ENCODE measurements at places on chromosomes 3 and 15. TPM values are rescaled to one million over a fixed set of nuclear protein-coding genes. Genes with fewer than 3 reads are reported as not detected.

GRCh38 chr3:5053021-5053831 is 68.9 kb upstream of the ARL8B start:
- no peak for ATAC-seq

DNA sequence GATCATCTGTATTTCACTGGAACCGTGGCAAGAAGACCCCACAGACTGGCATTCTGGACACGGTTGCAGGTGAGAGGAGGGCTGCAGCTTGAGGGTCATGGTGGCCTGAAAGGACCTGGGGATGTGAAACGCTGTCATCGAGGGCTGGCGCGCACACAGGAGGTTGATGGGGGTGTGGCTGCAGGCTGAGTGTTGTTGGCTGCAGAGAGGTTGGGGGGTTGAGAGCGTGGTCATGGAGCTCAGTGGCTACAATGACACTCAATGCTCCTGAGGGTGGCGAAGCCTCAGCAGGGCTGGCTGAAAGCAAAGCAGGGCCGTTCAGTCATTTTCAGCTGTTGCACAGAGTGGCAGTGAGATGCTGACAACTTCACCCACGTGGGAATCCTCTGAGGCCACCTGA is 21.0 kb downstream of the CPN2 start:
- ATAC-seq: no peak

DNA sequence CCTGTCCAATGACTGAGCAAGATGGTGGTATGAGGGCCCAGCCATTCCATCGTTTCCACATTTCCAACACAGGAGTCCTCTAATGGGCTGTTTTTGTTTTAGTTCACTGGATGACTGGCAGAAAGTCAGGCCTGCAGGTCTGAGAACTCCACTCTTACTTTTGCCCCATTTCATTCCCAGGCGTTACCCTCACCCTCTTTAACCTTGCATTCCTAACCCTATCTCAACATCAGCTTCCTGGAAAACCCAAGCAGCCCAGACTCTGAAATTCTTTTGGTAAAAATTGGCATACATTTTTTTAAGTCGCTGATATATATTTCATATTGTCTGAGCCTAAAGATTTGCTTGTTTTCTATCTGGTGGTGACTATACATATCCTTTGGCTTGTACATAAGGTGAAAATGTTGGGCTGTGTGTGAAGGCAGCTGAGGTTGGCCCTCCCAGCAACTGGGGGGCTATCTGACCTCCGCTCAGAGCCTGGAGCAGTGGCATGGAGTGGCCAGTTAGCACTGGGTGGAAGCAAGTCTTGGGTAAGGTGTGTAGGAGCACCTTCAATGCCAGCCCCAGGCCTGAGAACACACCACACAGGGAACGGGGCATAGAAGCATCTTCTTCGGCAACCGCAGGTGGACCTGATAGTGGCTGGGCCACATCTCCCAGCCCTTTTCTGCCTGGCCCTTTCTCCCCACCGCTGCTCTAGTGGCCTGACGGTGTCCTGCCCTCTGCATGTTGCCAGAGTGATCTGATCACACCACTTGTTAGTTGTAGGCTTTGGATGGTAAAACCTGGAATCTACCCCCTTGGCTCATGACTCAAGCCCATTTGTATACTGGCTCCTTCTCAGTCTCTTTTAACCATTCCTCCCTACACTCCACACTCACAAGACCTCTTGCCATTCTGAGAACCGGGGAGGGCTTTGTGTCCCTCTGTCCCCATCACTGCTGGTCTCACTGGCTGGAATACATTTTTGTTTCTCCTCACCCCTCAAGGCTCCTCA is 50.0 kb downstream of the AMOTL2 start:
- ATAC-seq: no peak

DNA sequence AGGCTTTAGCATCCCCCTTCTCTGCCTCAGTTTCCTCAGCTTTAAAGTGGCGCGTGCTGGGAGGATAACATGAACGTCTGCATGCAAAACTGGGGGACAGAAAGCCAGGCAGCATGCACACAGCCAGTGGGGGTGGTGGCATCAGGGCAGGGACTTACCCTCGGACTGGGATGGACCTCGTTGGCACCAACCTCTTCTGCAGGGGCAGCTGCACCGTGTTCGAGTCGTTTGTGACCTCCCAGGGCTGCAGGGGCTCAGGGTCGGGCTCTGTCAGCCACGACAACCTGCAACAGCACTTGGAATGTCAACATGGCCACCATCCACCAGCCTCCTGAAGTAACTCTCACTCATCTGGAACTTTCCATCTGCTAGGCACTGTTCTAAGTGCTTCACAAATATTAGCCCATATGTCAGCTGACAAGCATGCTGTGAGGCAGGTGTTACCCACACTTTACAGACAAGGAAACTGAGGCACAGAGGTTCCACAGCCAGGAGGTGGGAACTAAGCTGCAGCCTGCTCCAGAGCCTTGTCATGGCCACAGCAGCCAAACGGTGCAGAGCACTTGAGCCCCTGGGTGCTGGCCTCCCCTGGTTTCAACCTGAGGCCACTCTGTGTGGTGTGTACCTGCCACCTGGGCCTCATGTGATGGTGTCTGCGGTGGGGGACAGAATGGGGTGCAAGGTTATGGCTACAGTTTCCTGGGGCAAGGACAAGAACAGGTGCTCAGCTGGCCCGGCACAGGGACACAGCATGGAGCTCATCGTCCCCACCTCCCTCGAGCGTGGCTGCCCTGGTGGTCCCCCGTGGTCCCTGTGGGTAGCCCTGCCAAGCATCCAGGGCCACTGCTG is 6.7 kb downstream of the C3orf22 start:
- ATAC-seq: no peak

DNA sequence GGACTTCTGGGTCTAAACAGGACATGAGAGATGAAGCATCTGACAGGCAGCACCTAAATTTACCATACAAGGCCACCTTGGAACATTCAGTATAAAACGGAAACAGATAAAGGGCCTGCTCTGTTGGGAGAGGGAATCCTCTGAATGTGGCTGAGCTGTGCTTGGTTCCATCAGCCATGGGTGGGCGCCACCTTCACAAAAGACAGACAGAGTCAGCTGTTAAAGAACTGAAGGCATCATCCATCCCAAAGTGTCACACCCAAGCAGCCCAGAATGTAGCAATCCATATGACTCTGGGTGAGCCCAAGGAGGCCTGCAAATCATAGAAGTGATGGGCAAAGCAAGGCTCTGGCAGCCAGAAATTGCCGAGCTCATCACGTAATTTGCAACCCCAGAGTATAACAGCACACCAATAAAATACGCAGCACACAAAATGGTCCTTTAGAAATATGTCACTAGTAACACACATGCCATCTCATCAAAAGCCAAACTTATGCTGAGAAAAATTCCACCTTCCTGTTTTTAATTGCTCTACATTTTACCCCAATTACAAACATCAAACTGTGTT is 24.8 kb upstream of the RBP1 start:
- peak; percentile 31 for ATAC-seq

- no peak for ATAC-seq
Observed at GRCh38 chr3:159250961-159251360, 449.1 kb downstream of the MFSD1 start.

GRCh38 chr3:50582083-50582482 is 12.8 kb downstream of the HEMK1 start:
- ATAC-seq: no peak

GRCh38 chr15:93331545-93332167 is 242.6 kb upstream of the RGMA start:
- ATAC-seq: no peak

DNA sequence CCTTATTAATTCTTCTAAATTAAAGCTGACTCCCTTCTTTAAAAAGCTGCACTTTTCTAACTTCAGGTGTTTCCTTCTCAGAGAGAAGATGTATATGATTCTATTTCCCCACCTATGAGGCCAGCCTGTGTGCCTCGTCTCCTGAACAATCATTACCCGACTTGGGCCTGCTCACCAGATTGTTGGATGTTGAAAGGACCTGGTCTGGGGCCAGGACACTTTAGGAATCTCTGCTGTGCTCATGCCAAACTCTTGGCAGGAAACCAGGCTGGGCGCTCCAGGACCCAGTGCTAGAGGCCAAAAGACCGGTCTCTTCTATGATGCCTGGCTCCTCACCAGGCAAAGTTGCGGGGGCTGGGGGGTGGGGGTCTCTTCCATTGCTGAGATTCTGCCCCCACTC is 16.9 kb upstream of the LRRC31 start:
- ATAC-seq: no peak

DNA sequence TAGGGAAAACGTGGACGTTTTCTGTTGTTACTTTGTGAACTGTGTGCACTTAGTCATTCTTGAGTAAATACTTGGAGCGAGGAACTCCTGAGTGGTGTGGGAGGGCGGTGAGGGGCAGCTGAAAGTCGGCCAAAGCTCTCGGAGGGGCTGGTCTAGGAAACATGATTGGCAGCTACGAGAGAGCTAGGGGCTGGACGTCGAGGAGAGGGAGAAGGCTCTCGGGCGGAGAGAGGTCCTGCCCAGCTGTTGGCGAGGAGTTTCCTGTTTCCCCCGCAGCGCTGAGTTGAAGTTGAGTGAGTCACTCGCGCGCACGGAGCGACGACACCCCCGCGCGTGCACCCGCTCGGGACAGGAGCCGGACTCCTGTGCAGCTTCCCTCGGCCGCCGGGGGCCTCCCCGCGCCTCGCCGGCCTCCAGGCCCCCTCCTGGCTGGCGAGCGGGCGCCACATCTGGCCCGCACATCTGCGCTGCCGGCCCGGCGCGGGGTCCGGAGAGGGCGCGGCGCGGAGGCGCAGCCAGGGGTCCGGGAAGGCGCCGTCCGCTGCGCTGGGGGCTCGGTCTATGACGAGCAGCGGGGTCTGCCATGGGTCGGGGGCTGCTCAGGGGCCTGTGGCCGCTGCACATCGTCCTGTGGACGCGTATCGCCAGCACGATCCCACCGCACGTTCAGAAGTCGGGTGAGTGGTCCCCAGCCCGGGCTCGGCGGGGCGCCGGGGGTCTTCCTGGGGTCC is at the start of gene TGFBR2:
TGFBR2 (plus strand) TSS at position 301 of the 731 bp plus-strand sequence; CDS start at position 584, 283 bp downstream.
- ATAC-seq: peak; percentile 87

- peak; percentile 8 for ATAC-seq
Observed at GRCh38 chr3:127671523-127672428, 976 bp upstream of the ABTB1 start.

DNA sequence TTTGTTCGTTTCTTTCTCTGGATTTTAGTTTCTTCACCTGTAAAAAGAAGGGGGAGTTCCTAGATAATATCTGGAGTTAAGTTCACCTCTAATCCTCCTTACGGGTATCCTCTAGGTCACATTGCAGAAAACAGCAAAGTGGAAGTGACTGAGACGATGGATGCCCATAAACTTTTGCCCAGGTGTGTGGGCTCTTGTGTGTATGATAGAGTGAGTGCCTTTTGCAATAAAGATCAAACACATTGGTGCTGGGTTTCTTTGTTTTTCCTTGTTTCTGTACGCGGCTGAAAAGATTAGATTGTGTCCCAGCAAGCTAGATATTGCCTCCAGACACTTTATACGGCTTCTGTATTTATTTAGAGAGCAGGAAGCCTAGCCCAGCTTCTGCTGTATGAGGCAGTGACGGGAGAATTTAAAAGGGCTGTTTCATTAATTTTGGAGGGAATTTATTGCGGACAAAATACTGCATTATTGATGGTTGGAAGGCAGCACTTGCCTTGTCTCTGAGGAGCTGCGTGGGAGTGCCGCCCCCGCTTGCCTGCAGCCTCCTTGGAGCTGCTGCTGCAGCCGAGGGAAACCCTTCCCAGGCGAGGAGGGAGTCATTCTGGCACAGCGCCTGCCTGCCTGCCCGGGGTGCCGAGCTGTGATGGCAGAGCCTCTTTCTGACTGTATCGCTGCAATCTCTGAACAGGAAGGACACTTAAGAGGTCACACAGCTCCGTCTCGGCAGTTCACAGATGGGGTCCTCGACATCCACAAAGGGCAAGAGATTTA is 38.5 kb downstream of the PYDC2 start:
- ATAC-seq: no peak

DNA sequence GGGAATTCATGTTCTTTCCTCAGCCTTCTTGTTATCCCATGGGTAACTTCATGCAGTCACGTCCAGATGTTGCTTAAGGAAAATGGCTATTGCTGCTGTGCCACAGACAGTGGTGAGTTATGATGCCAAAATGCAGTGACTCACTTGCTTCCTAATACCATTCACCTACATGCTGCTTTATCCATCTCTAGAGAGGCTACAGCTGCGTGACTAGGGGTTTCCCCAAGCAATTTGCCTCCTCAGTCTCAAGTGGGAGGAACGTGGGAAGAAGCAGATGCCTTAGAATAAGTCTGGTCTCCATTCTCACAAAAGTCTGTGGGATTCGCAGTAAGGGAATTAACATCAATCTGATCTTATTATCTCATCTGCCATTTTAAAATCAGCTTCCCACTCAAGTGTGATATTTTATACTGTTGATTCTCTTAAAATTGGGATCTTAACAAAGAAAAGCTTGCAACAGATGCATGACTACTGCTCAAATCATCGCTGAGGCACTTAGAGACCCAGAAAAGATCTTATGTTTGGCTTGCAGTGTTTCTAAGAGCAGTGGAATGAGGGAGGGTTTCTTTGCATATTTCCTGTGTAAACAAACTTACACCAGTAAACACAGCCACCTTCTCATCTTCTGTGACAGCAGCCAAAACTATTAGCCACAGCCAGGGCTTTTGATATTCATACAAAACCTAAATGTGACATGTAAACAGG is 62.0 kb upstream of the ACP3 start:
- ATAC-seq: peak; percentile 81

DNA sequence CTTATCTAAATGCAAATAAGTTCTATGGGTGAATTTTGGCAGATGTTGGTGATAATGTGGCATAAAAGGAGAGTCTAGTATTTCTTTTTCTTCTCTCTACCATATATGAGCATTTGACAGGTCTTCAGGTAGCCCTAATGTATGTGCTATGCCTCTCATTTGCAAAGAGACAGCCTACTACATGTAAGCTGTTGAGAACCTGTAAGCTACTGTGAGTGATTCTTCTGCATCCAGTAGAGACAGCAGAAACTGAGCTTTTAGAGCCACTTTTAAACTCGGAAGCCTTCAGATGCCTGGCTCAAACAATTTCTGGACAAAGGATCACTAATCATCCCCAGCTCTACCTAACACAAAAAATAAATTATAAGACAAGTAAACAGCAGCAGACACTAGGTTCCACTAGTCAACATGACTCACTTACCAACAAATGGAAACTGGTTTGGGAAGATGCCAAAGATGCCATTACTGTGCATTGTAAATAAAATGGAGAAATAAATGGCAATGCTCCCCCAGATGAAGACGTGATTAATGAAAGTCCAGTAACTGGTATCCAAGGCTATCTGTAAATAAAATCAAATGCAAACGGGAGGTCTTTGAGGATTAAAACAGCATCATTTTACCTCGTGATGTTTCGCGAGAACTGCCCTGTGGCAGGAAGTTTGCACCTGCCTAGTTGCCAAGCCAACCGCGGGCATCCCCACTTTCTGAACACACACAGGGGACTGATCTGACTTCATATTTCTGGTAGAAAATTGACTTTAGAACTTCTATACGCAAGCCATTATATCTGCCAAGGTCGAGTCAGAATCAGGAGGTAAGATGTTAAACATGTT is 245.3 kb downstream of the DTWD1 start:
- ATAC-seq: no peak

- peak; percentile 98 for ATAC-seq
Observed at GRCh38 chr3:168095611-168096209, at the start of gene GOLIM4. GOLIM4 (minus strand) TSS chr3:168095924; CDS start chr3:168095285, 639 bp downstream.

- ATAC-seq: peak; percentile 72
Observed at GRCh38 chr3:45008117-45008516, 18.0 kb upstream of the CLEC3B start.

The CLRN1 gene
- total RNA-seq: not detected

The PLOD2 gene
- 14.5 TPM for total RNA-seq

The KY gene
- not detected for total RNA-seq

The RAB43 gene
- 7.8 TPM for total RNA-seq

The ISG20 gene
- 14.1 TPM for total RNA-seq

The ZPLD1 gene
- not detected for total RNA-seq

The CALML4 gene
- total RNA-seq: 2.9 TPM

The ARHGAP11A gene
- 19.1 TPM for total RNA-seq

The PYGO1 gene
- total RNA-seq: 1.8 TPM

The SHF gene
- total RNA-seq: 1.6 TPM

The MYRIP gene
- total RNA-seq: 1.2 TPM

The CCR4 gene
- 0.40 TPM for total RNA-seq
